ENCODE measurements at places on chromosomes 12 and 14. TPM values are rescaled to one million over a fixed set of nuclear protein-coding genes. Genes with fewer than 3 reads are reported as not detected.

DNA sequence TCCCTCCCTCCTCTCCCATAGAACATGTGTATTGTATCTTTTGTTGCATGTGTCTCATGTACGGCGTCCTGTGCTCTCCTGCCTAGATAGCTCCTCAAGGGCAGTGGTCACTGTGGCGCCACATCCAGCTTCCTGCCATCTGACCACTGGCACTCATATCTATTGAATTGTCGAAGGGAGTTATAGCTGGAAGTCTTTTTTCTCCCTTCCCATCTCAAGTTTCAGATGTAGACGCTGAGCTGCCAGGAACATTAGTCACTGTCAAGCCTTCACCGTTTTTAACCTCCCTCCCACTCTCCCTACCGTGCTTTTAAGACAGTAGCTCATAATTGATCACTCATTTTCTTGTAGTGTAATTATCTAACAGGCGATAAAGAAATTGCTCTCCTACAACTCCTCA lies 33.0 kb downstream of the MTHFD1 start:
- no peak for DNase-seq

GRCh38 chr12:94930216-94930654 lies 73.3 kb downstream of the NDUFA12 start:
- DNase-seq: no peak

DNA sequence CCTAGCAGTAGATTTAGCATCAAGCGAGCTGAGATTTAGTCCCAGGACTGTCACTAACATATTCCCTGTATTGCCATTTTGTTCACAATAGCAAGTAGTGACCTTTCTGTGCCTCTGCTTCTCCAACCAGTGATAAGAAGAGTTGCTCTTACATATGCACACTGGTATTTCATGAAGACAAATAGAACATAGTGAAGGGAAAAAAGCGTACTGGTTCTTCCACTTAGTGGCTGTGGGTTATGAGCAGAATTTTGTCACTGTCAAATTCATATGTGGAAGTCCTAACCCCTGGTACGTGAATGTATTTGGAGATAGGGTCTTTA lies 12.3 kb upstream of the PPFIBP1 start:
- DNase-seq: no peak

GRCh38 chr12:2641207-2641606 lies 153.6 kb upstream of the FKBP4 start:
- no peak for DNase-seq

DENR gene
- total RNA-seq: 38.0 TPM

GRCh38 chr14:69587389-69587788 lies 12.7 kb upstream of the CCDC177 start:
- peak; percentile 68 for DNase-seq

TRPV4 gene
- total RNA-seq: 2.1 TPM

DNA sequence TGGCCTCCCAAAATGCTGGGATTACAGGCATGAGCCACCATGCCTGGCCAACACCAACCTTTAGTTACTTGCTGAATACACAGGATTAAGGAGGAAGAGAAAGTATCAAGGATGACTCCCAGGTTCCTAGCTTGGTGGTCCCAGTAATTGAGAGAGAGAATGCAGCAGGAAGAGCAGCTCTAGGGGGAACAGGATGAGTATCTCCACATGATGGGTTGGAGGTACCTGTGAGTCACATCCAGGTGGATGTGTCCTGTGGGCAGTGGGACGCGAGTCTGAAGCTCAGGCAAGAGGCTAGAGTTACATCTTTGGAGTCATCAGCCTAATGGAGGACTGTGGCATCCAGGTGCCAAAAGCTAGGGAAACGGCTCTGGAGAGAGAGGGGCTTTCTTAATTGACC lies 47.1 kb downstream of the MDM2 start:
- DNase-seq: no peak

CACNA2D4 gene
- 8.6 TPM for total RNA-seq

ZFYVE21 gene
- total RNA-seq: 94.0 TPM

DNA sequence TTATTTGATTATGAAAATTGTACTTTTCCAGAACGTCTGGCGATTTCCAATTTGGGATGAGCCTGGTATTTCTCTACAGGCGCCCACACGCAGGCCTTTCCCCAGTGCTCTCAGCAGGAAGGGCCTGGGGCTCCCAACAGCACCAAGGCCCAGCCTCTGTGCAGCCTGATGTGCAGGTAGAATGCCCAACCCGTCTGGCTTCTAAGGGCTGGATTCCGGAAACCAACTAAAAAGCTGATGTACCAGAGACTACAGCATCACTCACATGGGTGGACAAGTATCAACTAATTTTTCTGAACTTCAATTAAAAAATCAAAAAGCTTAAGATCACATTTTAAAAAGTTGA lies 25.8 kb downstream of the CDC42BPB start:
- DNase-seq: no peak

GRCh38 chr14:34646570-34647255 lies 16.8 kb upstream of the SNX6 start:
- no peak for DNase-seq

GRCh38 chr14:63375769-63376168 lies 57.0 kb upstream of the GPHB5 start:
- no peak for DNase-seq

GRCh38 chr12:132662901-132663755 lies 24.0 kb downstream of the POLE start:
- no peak for DNase-seq

TAS2R31 gene
- total RNA-seq: 3.1 TPM

APAF1 gene
- total RNA-seq: 22.3 TPM

DNA sequence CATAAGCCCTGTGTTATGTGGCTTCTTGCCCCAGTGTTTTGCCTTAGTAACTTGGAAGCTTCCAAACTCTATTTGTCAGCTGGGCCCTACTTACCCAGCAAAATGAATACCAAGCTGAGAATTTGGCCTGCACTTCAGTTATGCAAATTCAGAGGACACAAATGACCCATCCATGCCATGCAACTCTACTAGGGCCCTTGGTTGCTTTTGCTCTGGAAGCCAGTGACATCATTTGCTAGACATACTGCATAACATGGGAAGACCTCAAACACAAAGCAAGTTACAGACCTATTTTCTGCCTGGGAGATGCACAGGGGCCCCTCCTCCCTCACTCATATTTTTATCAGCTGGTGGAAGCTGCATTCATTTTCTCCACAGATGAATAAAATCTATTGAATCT lies 90.2 kb upstream of the PPM1H start:
- no peak for DNase-seq

KRT2 gene
- total RNA-seq: not detected

GRCh38 chr12:6224550-6224949 lies 24.4 kb downstream of the CD9 start:
- DNase-seq: no peak

DNA sequence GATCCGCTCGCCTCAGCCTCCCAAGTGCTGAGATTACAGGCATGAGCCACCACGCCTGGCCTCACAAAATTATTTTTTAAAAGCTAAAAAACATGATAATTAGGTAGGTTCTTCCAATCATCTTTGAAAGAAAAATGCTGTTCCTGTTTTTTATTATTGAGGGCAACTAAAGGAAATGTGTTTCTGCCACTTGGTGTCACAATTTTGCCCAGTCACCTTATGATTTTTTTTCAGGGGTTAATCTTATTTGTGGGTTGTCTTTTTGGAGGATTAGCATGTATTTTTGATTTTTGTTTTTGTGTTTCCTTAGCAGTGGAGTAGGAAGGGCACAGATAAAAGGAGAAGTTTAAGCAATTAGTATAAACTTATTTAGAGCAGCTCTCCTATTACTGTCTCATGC lies 79.8 kb downstream of the PRORP start:
- DNase-seq: no peak

- no peak for DNase-seq
Measured at GRCh38 chr12:48970702-48971334, 717 bp downstream of the WNT10B start.

- DNase-seq: no peak
Measured at GRCh38 chr14:74964787-74965485, 9.5 kb upstream of the PGF start.

DNA sequence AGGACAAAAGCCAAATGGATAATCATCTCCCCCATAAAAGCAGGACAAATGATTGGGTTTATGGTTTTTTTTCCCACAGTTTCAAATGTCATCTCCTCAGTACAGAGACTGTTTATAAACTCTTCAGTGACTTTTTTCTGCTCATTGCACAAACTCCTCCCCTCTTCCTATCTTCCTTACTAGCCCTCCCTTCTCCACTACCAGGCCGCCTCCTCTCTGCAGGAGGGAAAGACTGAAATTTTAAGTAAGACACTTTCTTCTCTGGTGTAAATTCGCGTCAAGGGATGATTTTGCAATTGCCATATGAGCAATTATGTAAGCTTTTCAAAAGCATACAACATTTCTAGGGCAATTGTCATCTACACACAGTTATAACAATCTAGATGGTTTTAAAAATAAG lies 37.0 kb downstream of the BTG1 start:
- no peak for DNase-seq

DNA sequence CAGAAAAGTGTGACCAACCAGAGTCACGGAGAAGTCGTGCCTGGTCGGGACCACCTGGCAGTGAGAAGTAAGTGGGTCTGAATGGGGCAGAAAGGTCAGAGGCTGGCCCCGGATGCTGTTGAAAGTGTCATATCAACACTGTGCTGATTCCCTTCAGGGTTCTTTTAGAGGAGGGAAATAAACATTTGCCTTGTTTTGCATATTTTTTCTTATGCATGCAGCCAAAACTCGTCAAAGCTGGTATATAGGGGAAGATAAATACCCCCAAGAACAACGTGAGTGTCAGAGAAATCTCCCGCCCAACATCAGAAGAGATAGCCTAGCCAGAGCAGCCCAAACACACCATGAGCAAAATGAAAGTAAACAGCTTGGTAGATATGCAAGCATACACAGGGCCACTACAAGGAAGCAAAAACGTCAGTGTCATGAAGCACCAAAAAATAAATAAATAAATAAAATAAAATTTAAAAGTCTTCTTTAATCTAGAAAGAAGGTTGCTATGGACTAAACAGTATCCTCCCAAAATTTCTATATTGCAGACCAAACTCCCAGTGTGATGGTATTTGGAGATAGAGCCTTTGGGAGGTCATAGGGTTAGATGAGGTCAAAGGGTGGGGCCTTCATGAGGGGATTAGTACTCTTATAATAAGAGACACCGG lies 22.1 kb downstream of the EIF5 start:
- DNase-seq: no peak

ARMH4 gene
- 10.0 TPM for total RNA-seq

Measured in mucosa of gallbladder (tissue), 1 donor.